ENCODE measurements at places on chromosomes 13 and 19. TPM values are rescaled to one million over a fixed set of nuclear protein-coding genes. Genes with fewer than 3 reads are reported as not detected.

The PDX1 gene
- not detected for polyA plus RNA-seq

- DNase-seq: no peak
Measured at GRCh38 chr13:29936051-29936813, 85.8 kb upstream of the UBL3 start.

DNA sequence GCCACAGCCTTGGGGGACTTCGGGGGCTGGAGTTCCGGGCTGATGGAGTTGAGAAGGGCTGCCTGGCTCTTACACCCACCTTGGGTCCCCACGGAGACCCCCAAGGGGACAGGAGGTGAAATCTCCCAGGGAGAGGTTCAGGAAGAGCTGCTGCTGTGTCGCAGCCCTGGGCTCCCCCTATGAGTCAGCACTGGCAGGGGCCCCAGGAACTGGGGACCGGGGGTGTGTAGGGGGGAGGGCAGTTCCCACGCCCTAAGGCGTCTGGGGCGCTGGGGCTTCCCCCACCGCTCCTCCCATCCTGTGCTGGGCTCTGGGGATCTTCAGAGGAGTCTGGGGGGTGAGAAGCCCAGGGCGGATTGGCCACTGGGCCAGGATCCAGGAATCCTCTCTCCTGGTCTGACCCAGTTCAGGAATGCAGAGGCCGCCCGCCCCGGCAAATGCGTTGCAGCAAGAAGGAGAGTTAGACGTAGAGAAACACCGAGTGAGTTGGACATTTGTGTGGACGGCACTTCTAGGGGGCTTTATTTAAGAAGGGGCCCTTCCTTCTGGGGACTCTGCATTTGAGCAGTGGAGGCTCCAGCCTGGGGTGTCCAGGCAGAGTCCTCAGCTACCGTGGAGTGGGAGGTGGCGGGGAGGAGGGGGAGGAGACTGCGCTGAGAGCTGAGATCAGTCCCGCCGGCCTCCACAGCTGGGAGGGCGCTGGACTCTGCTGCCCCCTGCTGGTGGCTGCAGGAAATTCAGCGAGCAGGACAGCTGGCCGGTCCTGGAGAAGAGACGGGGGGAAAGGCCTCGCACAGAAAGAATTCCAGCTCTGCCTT is 15.0 kb upstream of the NANOS3 start:
- DNase-seq: peak; percentile 97

GRCh38 chr13:71368336-71368735 is 498.7 kb downstream of the DACH1 start:
- DNase-seq: no peak

DNA sequence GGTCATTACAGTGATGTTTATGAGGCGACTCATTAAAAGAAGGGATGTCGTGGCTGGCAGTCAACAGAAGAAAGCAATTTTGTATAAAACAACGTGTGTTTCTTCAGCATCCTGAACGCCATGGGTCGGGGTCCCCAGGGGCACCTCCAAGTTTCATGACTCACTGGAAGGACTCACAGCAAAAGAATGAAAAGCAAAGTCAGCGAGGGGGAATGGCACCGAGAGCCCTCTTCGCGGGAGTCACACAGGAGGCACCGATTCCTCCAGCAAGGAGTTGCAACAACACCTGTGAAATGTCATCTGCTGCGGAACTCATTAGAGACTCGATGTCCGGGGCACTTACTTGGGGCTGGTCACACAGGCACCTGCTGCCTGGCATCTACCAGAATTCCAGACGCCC is 130.7 kb upstream of the PEG3 start:
- DNase-seq: no peak

Data from muscle of arm (tissue), 14 donors.